ENCODE measurements at places on chromosomes 11 and 22.

GRCh38 chr11:63534895-63535461 lies 1.6 kb upstream of the PLAAT4 start:
- no peak for DNase-seq

GRCh38 chr11:46710821-46711269 lies 8.2 kb upstream of the F2 start:
- DNase-seq = no peak

DNA sequence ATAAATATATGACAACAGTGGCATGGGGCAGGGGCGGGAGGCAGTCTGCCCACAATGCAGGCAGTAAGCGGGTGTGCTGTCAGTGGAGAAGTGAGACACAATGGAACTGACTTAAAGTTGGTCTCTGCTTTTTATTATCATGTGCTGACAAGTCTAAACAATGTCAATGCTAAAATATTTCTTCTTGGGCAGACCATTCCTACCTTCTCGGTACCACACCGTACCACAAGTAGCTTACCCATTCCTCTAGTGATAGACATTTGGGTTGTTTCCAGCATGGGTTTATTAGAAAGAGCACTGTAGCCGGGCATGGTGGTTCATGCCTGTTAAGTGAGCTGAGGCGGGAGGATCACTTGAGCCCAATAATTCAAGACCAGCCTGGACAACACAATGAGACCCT lies 2.6 kb upstream of the CHADL start:
- no peak for DNase-seq

- DNase-seq = no peak
Observed at GRCh38 chr11:37100008-37100407, 502.0 kb upstream of the RAG2 start.

- no peak for DNase-seq
Observed at GRCh38 chr11:85835729-85836128, 19.5 kb upstream of the CCDC83 start.

GRCh38 chr11:119305556-119306372 lies 11.2 kb downstream of the MCAM start:
- no peak for DNase-seq

GRCh38 chr11:32881286-32881685 lies 11.3 kb upstream of the QSER1 start:
- DNase-seq = no peak

GRCh38 chr11:19625438-19625837 lies 87.2 kb upstream of the NAV2 start:
- no peak for DNase-seq

- DNase-seq = no peak
Observed at GRCh38 chr11:128894685-128895084, 3.5 kb downstream of the KCNJ5 start.

- DNase-seq = no peak
Observed at GRCh38 chr11:119513131-119513805, 90.3 kb upstream of the THY1 start.

DNA sequence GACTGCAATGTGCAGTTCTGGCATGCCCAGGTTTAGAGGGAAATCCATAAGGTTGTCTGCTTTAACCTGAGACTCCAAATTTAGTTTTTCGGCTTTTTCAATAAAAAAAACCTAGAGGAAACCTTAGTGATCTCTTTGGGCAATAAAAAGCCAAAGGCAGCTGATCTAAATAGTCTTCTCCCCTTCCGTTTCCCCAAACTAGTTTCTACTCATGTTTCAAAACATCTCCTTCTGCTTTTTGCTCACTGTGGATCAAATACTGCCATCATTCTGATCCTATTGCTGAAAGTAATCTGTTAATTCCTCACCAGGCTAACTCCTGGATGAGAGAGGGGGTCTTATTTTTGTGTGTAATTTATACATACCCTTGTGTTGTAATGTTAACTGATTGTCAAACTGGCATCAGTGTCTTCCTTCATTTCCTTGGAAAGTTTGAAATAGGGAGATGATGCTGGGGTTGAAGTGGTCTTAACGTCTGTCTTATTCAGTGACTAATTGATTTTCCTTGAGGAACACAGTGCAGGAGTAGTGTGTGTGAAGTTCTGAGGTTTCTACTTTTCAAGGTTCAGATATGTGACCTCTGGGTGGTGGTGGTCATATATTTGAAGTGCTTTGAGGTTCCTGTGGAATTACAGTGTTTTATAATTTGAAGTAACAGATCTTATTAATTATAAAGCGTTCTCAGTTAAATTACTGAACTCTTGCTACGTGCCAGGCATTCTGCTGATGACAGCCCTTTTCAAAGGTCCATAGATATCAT lies 55.0 kb downstream of the ARHGAP42 start:
- DNase-seq = no peak

- no peak for DNase-seq
Observed at GRCh38 chr22:28440592-28441390, 238.8 kb downstream of the TTC28 start.

GRCh38 chr11:134555510-134555909 lies 143.5 kb upstream of the B3GAT1 start:
- no peak for DNase-seq

- no peak for DNase-seq
Observed at GRCh38 chr22:22558071-22558971, 744 bp downstream of the PRAME start.

GRCh38 chr11:34425867-34426266 lies 12.9 kb upstream of the CAT start:
- DNase-seq = no peak

GRCh38 chr11:92376146-92376599 lies 151.6 kb downstream of the FAT3 start:
- DNase-seq = no peak

DNA sequence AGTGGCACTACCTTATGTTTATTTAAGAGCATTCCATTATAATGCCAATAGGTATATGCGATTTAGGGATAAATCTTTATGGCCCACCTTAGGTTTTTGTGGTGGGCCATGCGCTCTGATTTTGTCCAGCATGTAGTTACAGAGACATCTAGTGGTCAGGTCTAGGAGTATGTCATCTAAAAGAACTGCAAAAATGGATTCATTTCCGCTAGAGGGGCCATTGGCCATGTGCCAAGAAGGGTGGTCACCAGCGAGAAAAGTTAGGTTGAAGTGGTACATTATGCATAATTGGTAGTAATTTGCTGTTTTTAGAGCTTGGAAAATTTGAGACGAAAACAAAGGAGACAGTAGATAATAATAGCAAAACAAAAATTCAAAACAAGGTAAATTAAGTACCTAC lies 27.7 kb downstream of the LRRC4C start:
- no peak for DNase-seq

- no peak for DNase-seq
Observed at GRCh38 chr11:129721685-129722084, 94.0 kb upstream of the TMEM45B start.

DNA sequence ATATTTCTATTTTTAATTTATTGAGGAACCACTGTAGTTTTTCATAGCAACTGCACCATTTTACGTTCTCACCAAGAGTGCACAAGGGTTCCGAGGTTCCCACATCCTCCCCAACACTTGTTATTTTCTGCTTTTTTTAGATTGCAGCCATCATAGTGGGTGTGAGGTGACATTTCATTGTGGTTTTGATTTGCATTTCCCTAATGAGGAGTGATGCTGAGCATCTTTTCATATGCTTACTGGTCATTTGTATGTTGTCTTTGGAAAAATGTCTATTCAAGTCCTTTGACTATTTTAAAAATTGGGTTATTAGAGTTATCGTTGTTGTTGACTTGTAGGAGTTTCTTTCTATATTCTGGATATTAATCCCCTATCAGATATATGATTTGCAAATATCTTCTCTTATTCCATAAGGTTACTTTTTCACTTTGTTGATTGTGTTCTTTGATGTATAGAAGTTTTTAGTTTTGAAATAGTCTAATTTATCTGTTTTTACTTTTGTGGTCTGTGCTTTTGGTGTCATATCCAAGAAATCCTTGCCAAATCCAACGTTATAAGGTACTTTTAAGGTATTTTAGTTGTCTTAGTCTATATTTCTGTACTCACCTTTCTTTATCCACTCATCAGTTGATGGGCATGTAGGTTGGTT lies 9.0 kb downstream of the NEAT1 start:
- no peak for DNase-seq

GRCh38 chr11:81707881-81708280 lies 1025.8 kb downstream of the FAM181B start:
- DNase-seq = no peak

DNA sequence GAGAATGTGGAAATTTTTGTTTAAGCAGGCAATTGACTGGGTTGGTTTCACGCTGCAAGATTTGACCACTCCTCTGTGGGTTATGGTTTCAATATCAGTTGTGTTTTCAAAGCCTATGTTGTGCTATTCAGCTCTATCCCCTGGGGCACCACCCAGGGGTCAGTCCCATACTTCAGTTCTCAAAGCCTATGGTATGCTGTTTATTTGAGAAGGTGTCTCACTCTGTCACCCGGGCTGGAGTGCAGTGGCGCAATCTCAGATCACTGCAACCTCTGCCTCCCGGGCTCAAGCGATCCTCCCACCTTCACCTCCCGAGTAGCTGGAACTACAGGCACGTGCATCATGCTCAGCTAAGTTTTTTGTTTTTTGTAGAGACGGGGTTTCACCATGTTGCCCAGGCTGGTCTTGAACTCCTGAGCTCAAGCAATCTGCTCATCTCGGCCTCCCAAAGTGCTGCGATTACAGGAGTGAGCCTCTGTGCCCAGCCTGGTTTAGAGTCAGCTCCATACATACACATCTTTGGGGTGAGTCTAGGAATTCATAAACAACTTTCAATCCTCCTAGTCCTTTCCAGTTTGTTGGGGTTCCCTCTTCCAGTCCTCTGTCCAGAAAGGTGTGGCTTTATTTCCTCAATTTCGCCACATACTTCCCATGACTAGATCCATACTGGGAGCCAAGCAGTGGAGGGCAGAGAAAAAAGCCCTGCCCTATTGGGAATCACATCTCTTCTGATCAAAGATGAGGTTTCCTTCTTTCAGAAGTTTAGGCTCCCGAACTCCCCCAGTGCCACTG lies 35.0 kb upstream of the MAPK1 start:
- no peak for DNase-seq
